Activated CD4-positive, CD25-positive, alpha-beta regulatory T cell treated with anti-CD3 and anti-CD28 coated beads, Interleukin-2, amount 50 U/mL, for 24 hours (primary cell): ENCODE measurements at places on chromosomes 4 and X.

DNA sequence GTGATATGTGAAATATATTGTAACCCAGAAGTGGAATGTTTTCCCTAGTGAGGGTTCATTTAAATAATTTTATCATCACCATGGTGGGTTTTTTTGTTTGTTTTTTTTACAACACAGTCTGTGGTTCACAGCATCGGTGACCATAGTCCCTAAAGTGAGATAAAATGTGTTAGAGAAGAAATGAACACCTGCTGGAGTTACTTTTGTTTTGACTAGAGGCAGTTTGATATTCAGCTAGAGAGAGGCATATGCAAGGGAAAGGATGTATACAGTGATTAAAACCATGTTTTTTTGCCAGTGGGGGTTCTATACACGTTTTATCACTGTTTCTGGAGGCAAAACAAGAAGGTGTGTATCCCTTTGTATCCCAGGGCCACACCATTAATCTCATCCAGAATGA, 541.5 kb downstream of the PCDH7 start:
- ATAC-seq = no peak

- peak; percentile 20 for ATAC-seq
Observed at GRCh38 chrX:12901486-12901885, 4.9 kb upstream of the TLR8 start.

DNA sequence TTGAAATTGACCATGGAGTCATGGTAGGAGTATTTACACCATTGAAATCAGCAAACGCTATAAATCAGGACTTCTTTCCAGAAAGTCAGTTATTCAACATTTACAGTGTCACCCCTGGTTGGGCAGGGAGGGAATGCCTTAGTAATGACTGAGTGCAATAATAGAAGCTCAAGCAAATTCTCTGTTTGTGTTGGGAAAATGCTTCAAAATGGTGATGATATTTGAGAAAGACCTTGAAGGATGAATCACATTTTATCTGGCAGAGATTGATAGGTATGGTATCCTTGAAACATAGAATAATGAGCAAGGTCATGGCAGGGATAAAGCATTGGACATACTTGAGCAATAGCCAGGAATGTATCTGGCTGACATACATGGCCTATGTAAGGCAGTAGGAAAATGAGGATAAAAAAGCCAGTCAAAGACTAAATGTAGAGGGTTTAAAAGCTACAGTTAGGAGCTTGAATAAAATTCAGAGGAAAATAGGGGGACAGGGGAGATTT, 248.7 kb downstream of the FMR1NB start:
- no peak for ATAC-seq

- no peak for ATAC-seq
Observed at GRCh38 chr4:132557660-132558059, 591.4 kb upstream of the PCDH10 start.

DNA sequence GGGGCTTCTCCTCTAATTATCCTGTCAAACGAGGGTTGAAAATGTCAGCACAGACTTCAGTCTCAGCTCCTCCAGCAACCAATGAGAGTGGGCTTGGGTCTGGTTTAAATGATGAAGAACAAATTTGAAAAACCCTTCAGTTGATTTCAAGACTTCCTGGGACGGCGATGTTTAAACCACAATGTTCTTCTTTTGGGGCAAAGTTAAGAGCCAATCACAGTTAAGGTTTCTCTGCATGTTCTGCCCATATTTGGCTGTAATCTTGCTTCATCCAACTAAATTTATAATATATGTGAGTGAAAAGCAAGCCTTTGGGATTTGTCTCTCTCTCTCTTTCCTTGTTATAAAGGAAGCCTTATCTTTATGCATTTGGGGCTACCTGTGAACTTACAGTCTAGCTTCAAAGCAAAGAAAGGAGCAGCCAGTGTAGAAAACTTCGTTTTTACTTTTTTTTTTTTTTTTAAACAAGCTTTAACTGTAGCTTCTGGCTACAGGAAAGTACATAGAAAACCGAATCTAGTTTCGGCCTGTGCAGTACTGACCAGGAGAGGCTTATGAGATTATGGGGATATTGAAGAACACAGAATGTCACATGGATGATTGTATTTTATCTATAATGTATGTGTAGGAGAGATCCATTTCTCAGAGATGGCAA, 46.8 kb upstream of the FAM9C start:
- ATAC-seq = no peak

DNA sequence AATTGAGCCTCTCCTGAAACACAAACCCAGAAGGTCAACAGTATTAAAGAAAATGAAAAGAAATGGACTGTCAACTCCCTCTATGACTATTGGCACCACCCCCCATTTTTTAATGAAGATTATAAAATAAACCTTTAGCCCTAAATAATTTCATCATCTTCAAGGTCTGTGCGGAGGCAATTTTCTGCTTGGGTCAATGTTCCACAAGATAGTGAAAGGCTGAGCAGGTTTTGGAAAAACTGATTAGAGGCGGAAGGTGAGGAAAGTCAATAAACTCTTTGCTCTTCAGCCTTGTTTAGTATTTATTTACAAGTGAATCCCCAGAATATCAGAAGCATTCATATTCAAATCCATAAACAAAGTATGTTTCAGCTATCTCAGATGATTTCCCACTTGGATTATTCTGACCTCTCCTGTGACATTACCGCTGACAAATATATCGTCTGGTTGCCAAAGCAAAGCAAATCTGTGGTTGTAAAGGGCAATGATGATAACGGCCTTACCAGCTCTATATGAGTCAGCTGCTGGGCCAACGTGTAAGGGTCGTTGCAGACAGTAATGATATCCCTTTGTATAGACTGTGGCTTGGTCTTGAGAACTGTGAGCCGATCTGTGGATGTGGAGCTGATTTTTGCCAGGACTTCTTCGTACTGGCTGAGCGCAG, 24.0 kb downstream of the RASGEF1B start:
- no peak for ATAC-seq

GRCh38 chr4:87749883-87750282, 49.5 kb upstream of the IBSP start:
- no peak for ATAC-seq

GRCh38 chrX:84240848-84241565, 53.0 kb upstream of the RPS6KA6 start:
- no peak for ATAC-seq

DNA sequence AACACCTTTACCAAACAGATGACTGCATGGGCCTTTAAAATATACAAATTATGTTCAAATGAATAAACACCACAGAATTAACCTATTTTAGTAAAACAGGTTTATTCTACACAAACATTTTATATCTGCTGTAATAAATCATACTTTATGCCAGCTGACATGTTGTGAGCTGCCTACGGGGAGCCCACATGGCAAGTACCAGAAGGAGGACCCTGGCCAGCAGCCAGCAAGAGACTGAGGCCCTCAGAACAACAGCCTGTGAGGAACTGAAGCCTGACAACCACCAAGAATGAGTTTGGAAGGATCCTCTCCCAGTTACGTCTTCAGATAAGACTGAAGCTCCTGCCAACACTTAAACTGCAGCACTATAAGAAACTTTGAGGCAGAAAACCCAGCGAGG, 377.0 kb downstream of the PDGFC start:
- no peak for ATAC-seq

DNA sequence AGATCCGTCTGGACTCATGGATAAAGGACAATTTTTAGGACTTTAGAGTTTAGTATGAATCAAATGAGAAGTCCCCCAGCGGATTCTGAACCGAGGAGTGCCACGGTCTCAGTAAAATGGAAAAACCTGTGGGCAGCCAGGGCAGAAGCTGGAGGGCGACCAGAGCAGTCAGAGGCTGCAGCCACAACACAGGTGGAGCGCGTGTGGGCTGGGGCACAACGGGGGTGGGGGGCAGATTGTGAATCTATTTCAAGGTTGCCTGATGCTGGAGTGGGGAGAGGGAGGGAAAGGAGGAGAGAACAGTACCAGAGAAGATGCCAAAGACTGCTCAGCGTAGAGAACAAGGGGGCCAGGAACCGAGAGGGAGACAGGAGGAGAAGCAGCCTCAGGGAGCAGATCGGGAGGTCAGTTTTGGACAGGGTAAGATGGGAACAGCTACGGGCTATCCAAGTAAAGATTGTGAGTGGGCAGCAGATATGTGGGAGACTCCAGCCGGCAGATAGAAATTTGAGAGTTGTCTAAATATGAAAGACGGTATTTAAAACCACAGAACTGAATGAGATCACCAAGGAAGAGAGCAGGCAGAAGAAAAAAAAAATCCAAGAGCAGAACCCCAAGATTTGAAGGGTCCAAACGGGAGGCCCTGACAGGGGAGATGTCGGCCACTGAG, 9.5 kb downstream of the FAT1 start:
- ATAC-seq = no peak

GRCh38 chr4:6235901-6236640, 33.6 kb upstream of the WFS1 start:
- ATAC-seq = no peak

GRCh38 chr4:567457-568350, 8.4 kb downstream of the TMEM271 start:
- ATAC-seq = no peak

- ATAC-seq = no peak
Observed at GRCh38 chr4:164485136-164485535, 268.8 kb upstream of the SMIM31 start.

DNA sequence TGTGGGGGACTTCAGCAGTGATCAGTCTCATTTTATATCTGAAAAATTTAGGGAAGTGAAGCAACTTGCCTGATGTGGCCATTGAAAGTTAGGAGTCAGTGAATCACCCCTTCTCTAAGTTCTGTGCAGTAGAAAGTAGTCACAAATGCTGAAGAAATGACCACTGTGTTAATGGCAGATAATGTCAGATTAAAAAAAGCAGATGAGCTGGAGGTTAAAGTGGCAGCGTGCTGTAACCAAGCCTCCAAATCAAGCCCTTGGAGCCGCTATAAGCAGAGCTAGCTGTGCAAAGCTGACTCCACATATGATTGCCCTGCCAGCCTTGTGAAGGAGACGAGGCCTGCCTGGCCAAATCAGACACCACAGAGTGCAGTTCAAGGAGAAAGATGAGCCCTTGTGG, 39.2 kb upstream of the PDE5A start:
- no peak for ATAC-seq

GRCh38 chr4:2849267-2850152, 5.9 kb downstream of the ADD1 start:
- ATAC-seq = no peak

DNA sequence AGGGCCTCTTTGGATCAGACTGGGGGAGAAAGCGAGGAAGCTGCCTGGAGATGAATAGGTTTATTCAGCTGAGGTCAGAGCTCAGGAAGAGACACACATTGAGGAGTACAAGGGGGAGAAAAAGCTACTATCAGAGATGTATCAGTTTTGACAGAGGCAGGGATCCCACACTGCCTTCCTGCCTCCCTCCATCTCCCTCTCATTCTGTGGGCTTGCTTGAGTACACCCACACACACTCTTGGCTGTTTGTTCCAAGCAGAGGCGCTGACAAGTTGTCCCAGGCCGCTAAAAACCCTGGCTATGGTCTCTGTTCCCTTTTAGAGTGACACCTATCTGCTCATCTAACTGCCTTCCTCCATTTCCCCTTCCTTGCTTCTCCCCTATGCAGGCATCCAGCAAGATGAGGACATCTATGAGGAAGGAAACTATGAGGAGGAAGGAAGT, 5.2 kb downstream of the TSPYL2 start:
- no peak for ATAC-seq

DNA sequence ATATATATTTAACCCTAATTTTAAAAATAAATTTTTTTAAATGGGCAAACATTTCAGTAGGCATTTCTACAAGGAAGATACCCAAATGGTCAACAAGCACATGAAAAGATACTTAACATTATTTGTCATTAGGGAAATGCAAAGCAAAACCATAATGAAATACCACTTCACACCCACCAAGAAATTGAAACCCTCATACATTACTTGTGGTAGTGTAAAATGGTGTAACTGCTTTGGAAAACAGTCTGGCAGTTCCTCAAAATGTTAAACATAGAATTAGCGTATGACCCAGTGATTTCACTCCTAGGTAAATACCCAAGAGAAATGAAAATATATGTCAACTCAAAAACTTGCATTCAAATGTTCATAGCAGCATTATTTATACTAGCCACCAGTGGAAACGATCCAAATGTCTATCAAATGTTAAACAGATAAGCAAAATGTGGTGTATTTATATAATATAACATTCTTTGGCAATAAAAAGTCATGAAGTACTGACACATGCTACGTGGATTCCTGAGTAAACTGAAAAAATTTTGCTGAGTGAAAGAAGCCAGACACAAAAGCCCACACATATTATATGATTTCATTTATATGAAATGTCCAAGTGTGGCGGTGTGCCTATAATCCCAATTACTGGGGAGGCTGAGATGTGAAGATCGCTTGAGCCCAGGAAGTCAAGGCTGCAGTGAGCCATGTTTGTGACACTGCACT, 16.6 kb downstream of the TRIM2 start:
- ATAC-seq = no peak

GRCh38 chrX:71615056-71615455, 3.3 kb downstream of the CXCR3 start:
- no peak for ATAC-seq

DNA sequence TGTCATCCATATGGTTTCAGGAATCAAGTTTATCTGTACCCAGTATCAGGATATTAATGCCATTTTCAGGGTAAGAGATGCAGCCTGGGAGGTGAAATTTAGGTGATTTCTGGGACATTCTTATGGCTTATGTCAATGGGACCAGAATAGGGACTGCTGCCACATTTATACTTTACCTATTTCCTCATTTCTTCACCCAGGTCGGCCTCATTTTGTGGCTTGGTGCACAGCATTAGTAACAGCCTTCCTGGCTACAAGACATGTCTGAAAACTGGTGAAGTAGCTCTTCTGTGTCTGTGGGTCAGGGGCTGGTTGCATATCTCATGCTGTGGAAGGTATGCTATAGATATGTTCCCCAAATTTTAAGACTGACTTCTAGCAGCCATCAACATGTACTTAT, 284.8 kb downstream of the AFF2 start:
- ATAC-seq = no peak

- no peak for ATAC-seq
Observed at GRCh38 chr4:42573249-42573648, 83.7 kb downstream of the ATP8A1 start.

GRCh38 chrX:55450259-55450658, 1.7 kb upstream of the MAGEH1 start:
- no peak for ATAC-seq

DNA sequence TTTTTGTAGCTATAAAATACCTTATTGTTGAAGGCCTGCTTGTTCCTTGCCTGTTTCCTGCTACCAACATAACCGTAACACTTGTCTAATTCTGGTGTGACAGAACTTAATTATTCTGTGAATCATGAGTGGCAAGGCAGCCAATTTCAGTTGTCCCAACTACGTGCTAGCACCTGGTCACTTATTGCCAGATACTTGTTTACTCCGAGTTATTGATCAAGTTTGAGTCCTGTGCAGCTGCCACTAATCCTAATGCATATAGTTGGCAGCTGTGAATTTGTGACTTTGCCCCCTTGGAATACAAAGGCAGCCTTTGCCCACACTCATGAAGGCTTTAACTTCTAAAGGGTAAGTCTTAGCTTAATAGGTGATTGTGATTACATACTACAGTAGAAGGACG, 7.8 kb upstream of the RNF128 start:
- no peak for ATAC-seq
